ENCODE measurements at places on chromosomes 6 and 20. TPM values are rescaled to one million over a fixed set of nuclear protein-coding genes. Genes with fewer than 3 reads are reported as not detected.

TMEM151B gene
- total RNA-seq, result 0.41 TPM

CD93 gene
- total RNA-seq, result 70.4 TPM

PNPLA1 gene
- 1.1 TPM for total RNA-seq

CNR1 gene
- 0.53 TPM for total RNA-seq

LY6G6D gene
- total RNA-seq, result not detected

RAB44 gene
- total RNA-seq, result 1.5 TPM

NPBWR2 gene
- total RNA-seq, result not detected

PREX1 gene
- total RNA-seq, result 34.7 TPM

MOG gene
- not detected for total RNA-seq
